ENCODE measurements at places on chromosomes 16 and 17.

- DNase-seq = no peak
Observed at GRCh38 chr17:20026960-20027359, 17.8 kb downstream of the SPECC1 start.

GRCh38 chr17:14926526-14927122 lies 338.5 kb downstream of the PMP22 start:
- DNase-seq = no peak

GRCh38 chr16:30953511-30954124 lies 3.9 kb upstream of the SETD1A start:
- peak; percentile 15 for DNase-seq

- no peak for DNase-seq
Observed at GRCh38 chr17:42358434-42358833, 29.8 kb downstream of the STAT3 start.

GRCh38 chr16:8859913-8860881 lies 8.6 kb downstream of the CARHSP1 start:
- DNase-seq = no peak

- DNase-seq = no peak
Observed at GRCh38 chr17:2025622-2026309, 632 bp upstream of the RTN4RL1 start.

GRCh38 chr17:37488607-37489196 lies 989 bp upstream of the DUSP14 start:
- DNase-seq = peak; percentile 61

GRCh38 chr17:80799538-80800480 lies 191.8 kb upstream of the CHMP6 start:
- DNase-seq = no peak

DNA sequence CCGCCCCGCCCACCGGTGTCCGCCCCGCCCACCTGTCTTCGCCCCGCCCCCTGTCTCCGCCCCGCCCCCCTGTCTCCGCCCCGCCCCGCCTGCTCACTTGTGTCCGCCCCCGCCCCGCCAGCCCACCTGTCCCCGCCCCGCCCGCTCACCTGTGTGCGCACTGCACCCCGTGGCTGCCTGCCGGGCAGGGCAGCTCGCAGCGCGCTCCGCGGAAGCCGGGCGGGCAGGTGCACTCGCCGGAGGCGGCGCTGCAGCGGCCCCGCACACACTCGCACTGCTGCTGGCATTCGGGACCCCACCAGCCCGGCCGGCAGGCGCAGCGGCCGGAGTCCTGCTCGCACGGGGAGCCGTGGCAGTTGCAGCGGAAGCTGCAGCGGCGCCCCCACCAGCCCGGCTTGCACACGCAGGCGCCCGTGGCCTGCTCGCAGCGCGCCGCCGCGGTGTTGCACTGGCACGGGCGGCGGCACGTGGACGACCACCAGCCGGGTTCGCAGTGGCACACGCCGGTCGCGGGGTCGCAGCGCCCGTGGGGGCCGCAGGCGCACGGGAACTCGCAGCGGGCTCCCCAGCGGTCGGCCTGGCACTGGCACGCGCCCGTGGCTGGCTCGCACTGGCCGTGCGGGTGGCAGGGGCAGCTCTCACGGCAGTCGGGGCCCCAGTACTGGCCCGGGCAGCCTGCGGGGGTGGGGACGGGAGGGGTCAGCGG lies 2.1 kb downstream of the SCARF1 start:
- DNase-seq = peak; percentile 75

- DNase-seq = no peak
Observed at GRCh38 chr16:56284521-56284920, 93.2 kb downstream of the GNAO1 start.

DNA sequence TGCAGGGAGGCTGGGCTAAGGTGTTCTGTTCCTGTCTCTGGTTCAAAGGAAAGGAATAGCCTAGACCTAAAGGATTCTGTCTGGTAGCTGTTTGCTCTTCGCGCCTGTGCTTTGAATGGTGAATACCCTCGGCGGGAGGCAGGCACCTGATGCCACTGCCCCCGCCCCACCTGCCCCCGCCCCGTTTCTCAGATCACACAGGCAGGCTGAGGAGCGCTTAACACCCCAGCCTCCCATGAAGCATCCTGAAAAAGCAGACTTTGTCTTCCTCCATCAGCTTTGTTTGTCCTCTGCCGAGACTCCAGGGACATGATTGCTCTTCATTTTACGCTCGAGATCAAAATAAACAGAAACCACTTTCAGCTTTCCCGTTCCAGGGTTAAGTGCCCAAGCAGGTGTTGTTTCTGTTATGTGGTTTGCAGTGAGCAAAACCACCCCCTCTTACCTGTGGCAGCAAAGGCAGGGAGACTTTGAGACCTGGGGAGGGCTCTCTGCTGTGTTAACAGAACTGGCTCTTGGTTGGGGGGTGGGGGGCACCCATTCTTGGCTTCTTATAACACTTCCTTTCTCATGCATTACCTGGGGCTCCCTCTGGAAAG lies 452.1 kb downstream of the WWOX start:
- no peak for DNase-seq

DNA sequence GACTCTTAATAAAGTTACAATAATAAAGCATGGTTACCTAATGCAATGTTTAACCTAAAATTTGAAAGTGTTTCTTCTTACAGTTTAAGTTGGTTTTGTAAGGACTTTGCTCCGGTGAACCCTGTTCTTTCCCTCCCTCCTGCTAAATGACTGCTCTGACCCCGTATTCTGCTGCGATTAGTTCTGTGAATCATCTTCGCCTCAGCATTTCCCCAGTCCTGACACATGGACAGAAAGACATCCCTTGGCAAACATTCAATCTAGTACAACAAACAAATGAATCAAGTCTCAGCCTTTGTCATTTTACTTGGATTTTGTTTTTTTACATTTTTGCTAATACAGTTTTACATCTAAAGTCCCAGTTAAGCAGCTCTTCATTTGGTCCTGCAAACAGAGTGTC lies 15.4 kb downstream of the KCNJ2 start:
- no peak for DNase-seq

GRCh38 chr17:33779234-33779591 lies 475.9 kb upstream of the CCL2 start:
- DNase-seq = peak; percentile 0

DNA sequence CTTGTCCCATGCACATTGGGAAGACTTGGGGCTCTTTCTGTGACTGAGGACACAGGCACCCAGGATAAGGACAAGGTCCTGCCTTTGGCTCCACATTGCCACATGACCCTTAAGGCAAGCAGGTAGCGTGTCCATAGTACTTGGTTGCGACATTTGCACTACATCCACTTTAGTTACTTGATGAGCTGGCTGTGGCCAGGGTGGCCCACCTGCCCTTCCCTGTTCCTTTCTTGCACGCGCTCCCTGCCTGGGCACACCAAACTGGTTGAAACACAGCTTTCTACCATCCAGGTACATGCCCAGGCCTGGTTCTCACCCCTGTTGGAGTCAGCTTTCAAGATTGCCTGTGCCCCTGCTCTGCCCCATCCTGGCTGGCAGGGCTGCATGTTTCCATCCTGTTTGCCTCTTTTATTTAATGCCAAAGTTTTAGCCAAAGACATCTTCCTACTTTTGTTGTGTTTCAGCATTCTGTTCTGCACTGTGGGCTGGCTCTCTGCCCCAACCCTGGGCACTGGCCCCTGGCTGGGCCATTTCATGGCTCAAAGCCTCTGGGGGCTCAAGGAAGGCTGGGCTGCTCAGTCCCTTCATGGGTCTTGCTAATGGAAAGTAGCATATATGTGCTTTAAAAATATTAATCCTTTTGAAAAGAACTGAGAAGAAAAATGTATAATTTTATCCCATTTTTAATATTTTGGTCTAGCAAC lies 3.2 kb downstream of the B3GNT9 start:
- no peak for DNase-seq

DNA sequence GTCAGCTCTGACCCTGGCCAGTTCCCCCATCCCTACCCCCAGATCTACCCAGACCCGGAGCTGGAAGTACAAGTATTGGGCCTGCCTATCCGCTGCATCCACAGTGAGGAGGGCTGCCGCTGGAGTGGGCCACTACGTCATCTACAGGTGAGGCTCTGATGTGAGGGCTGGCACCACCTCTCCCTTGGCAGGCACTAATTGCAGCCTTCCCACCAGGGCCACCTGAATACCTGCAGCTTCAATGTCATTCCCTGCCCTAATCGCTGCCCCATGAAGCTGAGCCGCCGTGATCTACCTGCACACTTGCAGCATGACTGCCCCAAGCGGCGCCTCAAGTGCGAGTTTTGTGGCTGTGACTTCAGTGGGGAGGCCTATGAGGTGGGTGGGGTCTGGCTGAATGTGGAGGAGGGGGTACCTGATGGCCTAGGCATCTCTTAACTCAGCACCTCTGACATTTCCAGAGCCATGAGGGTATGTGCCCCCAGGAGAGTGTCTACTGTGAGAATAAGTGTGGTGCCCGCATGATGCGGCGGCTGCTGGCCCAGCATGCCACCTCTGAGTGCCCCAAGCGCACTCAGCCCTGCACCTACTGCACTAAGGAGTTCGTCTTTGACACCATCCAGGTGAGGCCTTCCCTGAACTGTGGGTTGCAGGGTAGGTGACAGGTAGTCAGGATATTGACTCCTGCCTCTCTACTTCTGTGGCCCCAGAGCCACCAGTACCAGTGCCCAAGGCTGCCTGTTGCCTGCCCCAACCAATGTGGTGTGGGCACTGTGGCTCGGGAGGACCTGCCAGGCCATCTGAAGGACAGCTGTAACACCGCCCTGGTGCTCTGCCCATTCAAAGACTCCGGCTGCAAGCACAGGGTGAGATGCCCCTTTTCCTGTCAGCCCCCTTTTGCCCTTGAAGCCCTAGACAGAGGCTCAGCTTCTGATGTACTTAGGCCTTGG lies 4.3 kb downstream of the TRAF4 start:
- no peak for DNase-seq

GRCh38 chr16:19168371-19169081 lies 486 bp downstream of the SYT17 start:
- no peak for DNase-seq

DNA sequence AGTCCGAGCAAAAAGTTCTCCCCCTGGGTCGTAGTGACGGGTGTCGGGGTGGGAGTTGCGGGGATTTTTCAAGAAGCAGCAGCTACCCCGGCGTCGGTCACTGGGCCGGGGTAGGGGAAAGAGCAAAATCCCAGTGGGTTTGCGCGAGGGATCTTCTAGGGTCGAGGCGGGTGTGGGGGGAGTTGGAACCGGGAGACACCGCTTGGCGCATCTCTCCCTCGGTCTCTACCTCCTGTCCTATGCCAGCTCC lies 2.3 kb upstream of the UBTF start:
- no peak for DNase-seq

DNA sequence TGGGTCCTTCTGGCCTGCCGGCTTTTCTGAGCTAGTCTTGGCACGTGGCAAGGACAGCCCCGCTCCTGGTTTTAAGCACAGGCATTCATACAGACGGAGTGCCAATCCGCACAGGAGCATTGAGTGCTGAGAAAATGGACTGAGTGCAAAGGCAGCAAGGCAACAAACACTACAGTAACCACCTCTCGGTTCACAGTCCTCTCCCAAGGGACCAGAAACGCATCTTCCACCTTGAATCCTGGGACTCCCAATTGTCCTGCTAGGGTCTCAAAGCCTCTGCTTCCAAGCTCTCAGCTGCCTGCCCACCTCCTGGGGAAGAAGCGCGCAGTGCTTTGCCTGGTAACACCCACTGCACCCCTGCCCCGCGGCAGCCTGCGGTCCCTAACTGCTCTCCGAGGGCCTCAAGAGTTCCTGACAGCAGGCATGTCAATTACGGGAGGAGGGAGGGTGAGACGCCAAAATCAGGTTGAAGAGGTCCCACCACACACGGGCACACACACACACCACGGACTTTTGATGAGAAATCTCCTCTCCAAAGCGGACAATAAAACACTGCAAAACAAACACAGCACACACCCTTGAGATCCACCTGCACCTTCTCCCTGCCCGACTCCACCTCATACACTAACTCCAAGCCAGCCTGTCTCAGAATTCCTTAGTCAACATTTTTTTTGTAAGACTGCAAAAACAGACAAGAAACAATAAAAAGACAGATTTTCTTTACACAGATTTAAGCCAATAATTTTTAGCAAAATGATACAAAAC lies 15.0 kb downstream of the SLC16A3 start:
- DNase-seq = no peak

GRCh38 chr17:43753493-43754129 lies 5.0 kb downstream of the SOST start:
- DNase-seq = no peak

DNA sequence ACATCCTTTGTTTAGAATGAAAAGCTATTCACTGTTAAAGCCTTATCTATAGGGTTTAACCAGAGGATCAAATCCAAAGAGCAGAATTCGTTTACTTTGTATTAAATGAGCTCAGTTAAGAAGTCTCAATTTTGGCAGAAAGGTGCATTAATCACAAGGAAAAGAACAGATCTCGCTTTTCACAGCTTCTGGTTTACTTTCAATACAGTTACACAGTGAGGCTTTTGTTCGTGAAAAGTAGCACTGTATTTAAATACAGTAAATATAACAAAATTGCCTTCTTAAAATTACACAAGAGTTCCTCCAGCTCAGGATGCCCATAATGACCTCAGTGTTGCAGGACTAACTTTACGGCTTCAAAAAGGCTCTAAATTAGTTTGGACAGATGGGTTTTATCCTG lies 669.1 kb upstream of the SALL1 start:
- DNase-seq = no peak

- DNase-seq = peak; percentile 82
Observed at GRCh38 chr17:27294689-27295630, 1.0 kb downstream of the WSB1 start.

DNA sequence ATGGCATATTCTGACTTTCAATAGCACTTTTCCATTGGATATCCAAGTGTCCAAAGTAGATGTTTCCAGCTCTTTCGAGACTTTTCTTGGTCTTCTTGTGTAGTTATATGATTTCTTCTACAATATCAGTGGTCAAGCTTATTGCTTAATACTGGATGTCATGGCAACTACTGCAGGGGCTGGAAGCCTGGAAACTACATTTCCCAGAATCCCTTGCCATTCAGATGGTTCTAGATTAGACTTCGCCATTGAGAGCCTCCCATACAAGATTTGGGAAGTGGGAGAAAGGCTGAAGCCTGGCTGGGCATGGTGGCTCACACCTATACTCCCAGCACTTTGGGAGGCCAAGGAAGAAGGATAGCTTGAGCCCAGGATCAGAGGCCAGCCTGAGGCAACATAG lies 153.6 kb downstream of the C16orf95 start:
- no peak for DNase-seq

GRCh38 chr17:4945176-4945943 lies 3.0 kb downstream of the PFN1 start:
- peak; percentile 21 for DNase-seq

DNA sequence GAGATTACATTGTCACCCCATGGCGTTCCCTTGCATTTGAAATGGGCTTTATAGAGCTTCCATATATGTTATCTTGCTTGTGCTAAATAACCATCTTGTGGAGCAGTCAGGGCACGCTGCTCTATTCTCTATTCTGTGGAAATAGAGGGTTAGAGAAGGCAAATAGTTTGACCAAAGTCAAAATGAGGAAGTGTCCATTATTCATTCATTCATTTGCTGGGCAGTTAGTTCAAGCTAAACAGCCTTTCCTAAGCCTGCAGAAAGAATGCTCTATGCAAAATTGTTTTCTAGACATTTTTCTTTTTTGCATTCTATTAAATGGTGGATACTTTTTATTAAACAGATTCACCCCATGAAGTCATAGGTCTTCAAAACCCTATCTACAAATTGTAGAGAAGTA lies 67.8 kb upstream of the ELAC2 start:
- DNase-seq = no peak

Measured in stimulated activated naive CD4-positive, alpha-beta T cell (primary cell).